Kidney (tissue), 22 donors: ENCODE measurements at places on chromosomes 2 and 18. TPM values are rescaled to one million over a fixed set of nuclear protein-coding genes. Genes with fewer than 3 reads are reported as not detected.
A peak's percentile ranks its signal among the peaks of the same experiment; 100 is the strongest.

- H3K4me3 ChIP-seq, result peak within 1 kb of the TSS; percentile 88
- DNase-seq, result peak; percentile 100
- no peaks in the 10 kb centered on the region for H3K27me3 ChIP-seq
- H3K36me3 ChIP-seq, result no peaks in the 10 kb centered on the region
- peak within 1 kb of the TSS; percentile 98 for H3K27ac ChIP-seq
Measured at GRCh38 chr2:8681786-8682692, at the start of gene ID2. Gene ID2, plus strand, starts transcription at chr2:8682056. Its CDS starts 110 bp downstream, at chr2:8682166.

Gene CHRND
- polyA plus RNA-seq, result not detected

GRCh38 chr2:41379496-41380221 is 668.2 kb upstream of the PKDCC start:
- no peak overlapping the region for H3K4me3 ChIP-seq
- H3K4me1 ChIP-seq, result no peaks in the 10 kb centered on the region
- no peaks in the 10 kb centered on the region for H3K27me3 ChIP-seq
- no peak overlapping the region for H3K27ac ChIP-seq
- peak; percentile 89 for DNase-seq
- H3K36me3 ChIP-seq, result no peaks in the 10 kb centered on the region

GRCh38 chr2:241898463-241899270 is 29.1 kb downstream of the RTP5 start:
- no peaks in the 10 kb centered on the region for H3K27me3 ChIP-seq
- H3K4me3 ChIP-seq, result no peak overlapping the region
- H3K36me3 ChIP-seq, result no peaks in the 10 kb centered on the region
- H3K4me1 ChIP-seq, result no peaks in the 10 kb centered on the region

Gene FHL2
- polyA plus RNA-seq, result 23.4 TPM

- no peaks in the 10 kb centered on the region for H3K27me3 ChIP-seq
- H3K36me3 ChIP-seq, result no peaks in the 10 kb centered on the region
- no peak for DNase-seq
- H3K4me1 ChIP-seq, result no peaks in the 10 kb centered on the region
Measured at GRCh38 chr2:15776992-15777702, 163.2 kb upstream of the MYCN start.

Gene ANKRD29
- 5.2 TPM for polyA plus RNA-seq

GRCh38 chr2:155368934-155369333 is 670.4 kb downstream of the KCNJ3 start:
- no peaks in the 10 kb centered on the region for H3K27me3 ChIP-seq
- no peak overlapping the region for H3K27ac ChIP-seq
- DNase-seq, result no peak
- no peaks in the 10 kb centered on the region for H3K4me1 ChIP-seq

Gene RMND5A
- 13.9 TPM for polyA plus RNA-seq

GRCh38 chr2:42569116-42569711 is 782 bp downstream of the MTA3 start:
- H3K36me3 ChIP-seq, result peaks cover 3% of the 10 kb centered on the region
- DNase-seq, result peak; percentile 43

Gene KLHL41
- polyA plus RNA-seq, result 0.71 TPM
